NCI-H1930 (cell line): ENCODE measurements at places on chromosomes 6 and 20.

DNA sequence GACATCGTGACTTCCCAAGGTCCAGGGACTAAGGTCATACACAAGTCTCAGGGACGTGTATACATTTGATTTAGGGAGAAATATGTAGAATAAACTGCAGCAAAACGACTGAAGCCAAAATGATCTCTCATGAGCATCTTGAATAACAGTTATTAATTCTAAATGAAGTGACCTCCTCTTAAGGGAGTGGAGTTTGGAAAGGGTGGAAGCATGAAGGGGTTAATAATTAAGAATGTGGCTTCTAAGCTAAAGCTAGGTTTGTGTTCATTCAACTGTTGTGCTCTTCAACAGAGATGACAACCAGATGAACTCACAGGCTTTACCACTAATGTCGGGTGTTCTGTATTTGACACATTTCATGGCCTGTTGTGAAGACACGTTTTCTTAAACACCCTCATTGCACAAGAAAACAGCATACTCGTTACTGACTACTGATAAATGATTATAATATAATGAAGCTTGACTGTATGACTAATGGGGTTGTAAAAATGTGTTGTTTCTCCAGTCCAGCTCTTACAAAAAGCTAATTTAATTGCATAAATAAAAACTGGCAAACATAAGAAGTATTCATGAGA lies 1.5 kb downstream of the PPP1R14C start:
- DNase-seq, result no peak

DNA sequence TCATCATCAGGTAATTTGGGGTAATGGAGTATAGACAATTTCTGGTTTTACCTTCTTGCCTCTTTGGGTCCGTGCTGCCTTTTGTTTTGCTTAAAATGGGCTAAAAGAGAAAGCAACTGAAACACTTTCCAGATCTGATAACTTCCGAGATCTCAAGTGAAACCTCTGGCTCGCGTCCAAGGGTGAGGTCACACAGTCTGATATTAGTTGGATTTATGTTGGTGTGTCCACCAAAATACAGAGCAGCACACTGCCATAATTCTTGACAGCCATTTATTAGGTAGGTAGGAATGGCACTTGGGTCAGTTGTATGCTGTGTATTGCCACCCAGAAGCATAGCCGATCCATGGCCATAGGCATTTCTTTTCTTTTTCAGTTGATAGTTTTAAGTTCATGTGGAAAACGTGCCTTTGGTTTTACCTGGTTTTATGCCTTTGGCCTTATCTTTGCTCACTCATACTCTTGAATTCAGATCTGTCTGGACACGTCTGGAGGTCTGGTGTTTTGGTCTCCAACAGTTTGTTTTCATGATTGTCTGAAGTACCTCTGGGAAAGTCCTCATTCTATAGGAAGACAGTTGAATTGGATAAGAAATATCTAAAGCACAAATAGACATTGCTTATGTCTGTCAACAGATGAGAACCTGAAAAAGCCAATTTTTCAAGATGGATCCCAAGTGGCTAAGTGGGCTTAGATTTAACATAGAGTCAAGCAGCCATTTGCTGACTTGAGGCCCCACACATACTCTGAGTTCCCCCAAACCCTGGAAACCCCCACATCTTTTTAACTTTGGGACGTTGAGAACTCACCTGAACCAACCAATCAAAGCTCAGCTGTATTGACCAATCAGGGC lies 320.8 kb downstream of the SOX4 start:
- no peak for DNase-seq

DNA sequence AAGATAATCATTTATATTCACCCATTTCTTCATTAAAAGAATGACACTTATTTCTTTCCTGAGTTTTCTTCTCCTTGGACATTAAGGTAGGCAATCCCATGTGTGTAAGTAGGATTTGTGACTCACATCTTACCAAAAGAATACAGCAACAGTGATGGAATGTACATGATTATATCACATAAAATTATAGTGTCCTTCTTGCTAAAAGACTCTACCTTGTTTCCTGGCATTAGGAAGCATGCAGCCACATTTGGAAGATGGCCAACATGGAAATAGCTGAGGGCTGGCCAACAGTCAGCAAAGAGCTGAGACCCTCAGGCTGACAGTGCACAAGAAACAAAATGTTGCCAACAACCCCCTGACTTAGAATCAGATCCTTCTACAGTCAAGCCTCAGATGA lies 327.9 kb upstream of the MARCKS start:
- DNase-seq, result no peak

DNA sequence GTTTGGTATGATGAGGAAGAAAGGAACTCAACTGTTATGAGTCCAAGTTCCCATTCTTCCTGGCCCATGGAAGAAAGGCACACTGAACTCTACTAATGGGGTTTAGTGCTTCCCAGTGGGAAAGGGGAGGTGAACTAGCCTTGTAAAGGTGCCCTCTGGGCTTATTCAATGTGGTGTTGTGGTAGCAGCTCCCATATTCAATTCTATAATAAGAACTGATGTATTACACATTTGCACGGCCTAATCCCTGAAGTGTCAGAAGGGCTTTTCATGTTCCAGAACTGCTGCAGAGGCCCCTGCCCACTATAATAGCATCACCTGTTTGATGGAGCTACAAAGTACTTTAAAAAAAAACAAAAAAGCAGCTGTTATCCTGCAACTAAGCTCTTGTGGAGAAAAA lies 17.1 kb downstream of the PRKN start:
- DNase-seq, result no peak

GRCh38 chr6:133062077-133062476 lies 179.1 kb upstream of the EYA4 start:
- DNase-seq, result no peak

GRCh38 chr6:88443554-88443953 lies 277.4 kb upstream of the CNR1 start:
- DNase-seq, result no peak

DNA sequence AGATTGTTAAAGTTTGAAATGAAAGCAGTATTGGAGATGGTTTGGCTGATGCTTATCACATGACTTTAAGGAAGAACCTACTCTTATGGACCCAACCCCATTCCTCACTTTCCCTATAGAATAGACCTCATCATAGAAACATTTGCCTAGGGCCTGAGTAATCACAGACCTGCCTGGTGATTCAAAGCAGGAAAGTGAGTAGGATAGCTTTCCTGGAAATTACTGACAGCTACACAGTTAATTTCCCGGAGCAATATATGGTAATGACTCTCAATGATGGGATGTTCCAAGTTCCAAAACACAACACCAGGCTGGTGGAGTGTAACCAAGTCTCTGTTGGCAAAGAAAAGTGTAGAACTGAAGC lies 233.8 kb downstream of the SIM1 start:
- no peak for DNase-seq

GRCh38 chr20:16081421-16081820 lies 491.8 kb downstream of the KIF16B start:
- DNase-seq, result no peak

DNA sequence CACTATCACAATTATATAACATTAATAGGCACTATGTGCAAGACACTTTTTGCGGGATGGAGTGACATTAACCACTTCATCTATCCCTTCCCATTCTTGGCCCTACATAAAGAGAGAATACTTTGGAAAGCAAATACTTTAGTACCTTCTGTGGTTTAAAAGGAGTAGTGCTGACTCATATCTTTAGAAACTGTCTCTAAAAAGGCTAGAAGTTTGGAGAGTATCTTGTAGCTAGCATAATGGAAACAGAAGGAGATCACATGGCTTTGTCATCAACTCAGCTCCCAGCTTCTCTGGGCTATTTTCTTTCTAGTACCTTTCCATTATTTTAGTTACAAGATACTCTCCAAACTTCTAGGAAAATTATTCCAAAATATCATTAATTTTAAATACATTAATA lies 157.5 kb downstream of the ADGRG6 start:
- no peak for DNase-seq

GRCh38 chr20:47792021-47792618 lies 6.8 kb upstream of the SULF2 start:
- DNase-seq, result no peak

DNA sequence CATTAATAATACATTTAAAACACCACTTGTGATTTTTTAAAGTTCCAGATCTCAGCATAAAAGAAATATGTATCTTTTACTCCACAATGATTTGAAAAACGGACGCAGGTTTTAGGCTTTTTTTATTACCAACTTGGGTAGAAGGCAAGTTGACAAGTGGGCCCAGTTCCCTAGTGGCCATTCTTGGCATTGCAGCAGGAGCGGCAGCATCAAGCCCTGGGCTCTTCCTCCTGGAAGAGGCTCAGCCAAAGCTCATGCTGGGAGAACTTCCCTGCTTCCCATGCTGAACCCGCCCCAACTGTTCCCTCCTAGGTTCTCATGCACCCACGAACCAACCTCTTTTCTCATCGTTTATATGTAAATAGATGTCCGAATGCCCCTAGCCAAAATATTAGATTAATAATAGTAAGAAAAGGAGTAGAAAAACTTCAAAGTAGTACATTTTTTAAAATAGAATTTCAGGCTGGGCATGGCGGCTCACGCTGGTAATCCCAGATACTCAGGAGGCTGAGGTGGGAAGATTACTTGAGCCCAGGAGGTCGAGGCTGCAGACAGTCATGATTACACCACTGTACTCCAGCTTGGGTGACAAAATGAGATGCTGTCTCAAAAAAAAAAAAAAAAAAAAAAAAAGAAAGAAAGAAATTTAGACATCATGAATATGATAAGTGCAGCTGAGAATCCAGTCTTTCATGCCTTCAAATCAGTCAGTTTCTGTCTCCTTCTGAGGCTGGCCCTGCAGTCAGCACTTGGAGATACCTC lies 18.2 kb upstream of the MYB start:
- DNase-seq, result no peak

DNA sequence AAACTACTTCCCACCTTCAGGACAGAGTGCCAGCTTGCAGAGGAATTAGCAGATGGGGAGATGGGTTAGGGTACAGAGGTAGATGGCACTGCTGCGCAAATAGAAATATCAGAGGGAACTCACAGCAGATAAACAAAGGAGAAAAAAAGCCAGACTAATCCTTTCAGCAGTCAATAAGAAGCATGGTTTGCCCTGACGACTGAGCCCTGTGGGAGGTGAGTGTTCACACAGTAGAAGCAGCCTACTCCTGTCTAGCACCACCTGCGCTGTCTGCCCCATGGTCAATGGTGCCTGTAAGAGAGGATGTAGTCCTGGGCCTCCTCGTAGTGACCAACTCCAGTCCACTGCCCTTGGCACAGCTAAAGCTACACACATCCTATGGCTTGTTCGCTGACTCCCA lies 174.1 kb downstream of the IBTK start:
- no peak for DNase-seq

DNA sequence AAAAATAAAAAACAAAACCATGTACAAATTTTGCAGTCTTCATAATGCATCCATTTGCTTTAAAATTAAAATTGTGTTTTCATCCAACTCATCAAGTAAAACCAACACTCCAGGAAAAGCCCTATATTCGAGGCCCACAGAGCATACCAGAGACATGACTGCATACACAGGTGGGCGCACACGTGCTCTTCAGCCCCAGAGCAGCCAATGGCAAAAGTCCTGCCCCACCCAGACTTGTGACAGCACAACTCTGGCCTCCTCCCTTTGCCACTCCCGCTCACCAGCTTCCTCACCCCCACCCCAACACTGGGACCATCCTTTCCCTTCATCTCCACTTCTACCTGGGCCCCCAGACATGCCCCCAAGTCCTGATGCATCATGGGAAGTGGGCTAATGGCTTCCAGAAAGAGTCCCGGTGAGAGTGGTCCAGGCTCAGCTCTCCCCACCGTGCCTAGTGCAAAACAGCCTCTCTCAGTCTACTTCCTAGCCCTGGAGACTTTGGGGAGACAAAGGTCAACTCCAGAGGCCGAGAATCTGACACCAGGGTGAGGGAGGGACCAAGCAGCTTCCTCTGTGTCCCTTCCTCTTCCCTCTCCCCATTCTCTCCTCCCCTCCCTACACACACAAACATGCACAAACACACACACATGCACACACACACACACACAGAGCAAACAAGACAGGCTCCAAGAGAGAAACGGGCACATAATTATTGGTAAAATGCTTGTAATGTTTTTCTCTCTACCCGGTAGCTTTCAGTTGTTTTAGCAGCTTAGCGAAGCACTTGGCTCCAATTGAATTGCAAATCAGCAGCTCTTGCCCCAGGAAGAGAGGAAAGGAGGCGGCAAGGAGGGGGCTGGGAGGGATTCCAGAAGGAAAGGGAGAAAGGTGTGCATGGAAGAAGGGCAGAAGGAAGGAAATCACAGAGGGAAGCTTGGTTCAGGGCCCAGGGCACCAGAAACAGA lies 14.3 kb downstream of the GRM4 start:
- no peak for DNase-seq

GRCh38 chr6:40359808-40360207 lies 227.4 kb downstream of the LRFN2 start:
- DNase-seq, result no peak

DNA sequence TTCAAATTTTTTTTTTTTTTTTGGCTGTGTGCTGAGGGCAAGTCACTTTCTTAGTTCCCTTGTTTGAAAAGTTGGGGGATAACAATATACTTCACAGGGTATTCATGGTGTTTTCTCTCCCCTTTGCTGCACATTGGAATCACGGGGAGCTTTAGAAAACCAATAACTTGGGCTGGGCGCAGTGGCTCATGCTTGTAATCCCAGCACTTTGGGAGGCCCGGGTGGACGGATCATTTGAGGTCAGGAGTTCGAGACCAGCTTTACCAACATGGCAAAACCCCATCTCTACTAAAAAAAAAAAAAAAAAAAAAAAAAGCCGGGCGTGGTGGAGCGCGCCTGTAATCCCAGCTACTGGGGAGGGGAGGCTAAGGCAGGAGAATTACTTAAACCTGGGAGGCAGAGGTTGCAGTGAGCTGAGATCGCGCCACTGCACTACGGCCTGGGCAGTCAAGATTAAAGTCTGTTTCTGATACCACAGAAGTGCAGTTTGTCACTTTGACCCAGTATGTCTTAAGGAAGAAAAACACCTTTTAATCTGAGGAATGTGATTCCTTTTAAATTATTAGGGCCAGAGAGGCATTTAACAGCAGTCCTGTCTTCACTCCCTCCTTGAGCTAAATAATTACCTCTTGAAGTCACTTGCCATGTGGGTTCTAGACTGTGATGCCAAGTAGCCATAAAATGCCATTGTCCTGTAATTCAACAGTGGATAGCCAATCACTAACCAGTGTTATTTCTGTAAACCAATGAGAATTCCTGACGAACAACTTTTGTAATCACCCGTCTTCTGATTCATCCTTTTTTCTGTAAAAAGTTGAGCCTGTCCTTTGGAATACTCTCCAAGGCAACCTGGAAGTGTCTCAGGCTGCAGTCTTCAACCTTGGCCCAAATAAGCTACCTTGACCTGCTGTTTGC lies 16.1 kb downstream of the SRSF3 start:
- no peak for DNase-seq

DNA sequence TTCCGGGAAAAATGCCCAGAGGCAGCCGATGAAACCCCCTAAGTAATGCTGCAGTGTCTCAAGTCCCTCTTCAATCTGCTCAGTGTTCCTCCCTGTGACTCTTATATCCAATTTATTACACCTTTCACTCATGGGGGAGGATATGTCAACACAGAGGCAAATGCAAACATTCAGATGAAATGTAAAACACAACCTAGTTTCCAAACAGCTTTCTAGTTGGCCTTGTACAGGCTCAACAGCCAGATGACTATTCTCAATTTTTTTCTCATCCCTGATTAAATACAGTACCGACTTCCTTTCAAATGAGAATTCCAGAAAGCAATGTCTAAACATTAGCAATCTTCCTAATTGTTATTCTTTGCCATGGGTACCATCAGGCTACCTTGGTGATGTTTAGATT lies 65.0 kb downstream of the BLOC1S5 start:
- DNase-seq, result no peak

GRCh38 chr6:116246089-116246488 lies 7.8 kb downstream of the TSPYL4 start:
- no peak for DNase-seq
